ENCODE measurements at places on chromosomes 11 and 22. TPM values are rescaled to one million over a fixed set of nuclear protein-coding genes. Genes with fewer than 3 reads are reported as not detected.

Gene UPK3A
- total RNA-seq: not detected

Gene SYT13
- total RNA-seq: 153 TPM

Gene HEPN1
- total RNA-seq: not detected

Gene DEUP1
- 0.31 TPM for total RNA-seq

Gene C11orf52
- not detected for total RNA-seq

Gene TBX10
- not detected for total RNA-seq

Gene MOV10L1
- total RNA-seq: 1.9 TPM
